ENCODE measurements at places on chromosomes 16 and 17.

- no peak for DNase-seq
Observed at GRCh38 chr17:29620271-29620670, 2.4 kb downstream of the CORO6 start.

DNA sequence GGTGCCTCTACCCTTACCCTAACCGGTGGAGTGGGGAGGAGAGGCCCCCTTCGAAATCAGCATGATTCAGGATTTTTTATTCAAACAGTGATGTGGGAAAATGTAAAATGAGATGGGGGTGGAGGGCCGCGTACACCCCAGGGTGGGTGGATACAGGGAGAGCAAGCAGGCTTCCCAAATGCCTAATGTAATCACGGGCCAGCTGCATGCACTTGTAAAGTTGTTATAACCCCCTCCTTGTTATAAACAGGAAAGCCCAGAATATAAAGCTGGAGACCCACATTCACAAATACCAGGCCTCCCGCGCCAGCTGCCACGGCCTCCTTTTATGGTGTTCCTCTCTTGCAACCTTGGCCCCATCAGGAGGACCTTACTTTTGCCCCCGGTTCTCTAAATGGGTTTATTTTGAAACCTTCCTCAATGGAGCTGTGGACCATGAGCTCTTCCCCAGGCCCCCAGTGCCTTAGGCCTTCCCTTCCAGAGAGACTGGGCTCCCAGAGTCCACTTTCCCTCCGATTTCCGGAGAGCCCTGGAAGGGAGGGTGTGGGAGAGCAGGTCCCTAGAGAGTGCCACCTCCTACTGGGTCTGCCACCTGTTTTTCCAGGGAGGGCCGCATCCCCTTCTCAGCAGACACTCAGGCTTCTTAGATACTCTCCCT, 906 bp upstream of the FOXL1 start:
- DNase-seq, result no peak

DNA sequence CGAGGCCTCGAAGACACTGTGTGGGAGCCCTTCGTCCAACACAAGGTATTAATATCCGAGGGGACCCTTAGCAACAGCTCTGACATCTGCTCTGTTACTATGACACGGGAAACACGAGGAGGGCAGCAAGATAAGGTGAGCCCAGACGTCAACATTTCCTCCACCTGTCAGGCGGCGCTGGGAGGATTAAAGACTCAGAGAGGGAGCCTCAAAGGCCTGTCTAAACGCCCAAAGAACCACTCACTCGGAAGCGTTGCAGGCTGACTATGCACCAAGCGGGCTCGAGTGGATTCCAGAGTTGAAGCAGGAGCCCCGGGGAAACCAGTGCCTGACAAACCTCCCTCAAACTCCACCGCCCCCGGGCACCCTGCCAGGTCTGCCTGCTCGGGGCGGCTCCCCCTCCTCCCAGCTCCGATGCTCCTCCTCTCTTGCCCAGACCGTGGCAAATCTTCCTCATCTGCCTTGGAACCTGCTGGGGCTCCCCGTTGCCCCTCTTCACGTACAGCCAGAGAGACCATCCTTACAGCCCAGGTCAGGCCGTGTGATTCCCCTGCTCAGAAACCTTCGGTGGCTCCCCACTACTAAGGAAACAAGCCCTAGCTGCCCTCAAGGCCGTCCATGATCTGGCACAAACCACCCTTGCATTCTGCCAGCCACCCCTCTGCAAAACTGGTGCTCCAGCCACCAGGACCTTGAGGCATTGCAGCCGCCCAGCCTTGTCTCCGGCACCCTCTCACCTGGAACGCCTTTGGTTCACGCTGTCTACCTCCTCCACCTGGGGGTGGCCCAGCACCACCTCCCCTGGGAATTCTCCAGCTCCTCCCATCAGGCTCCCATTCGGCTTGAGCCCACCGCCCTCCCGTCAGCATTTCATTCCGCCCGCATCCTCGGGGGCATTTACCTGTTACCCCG, 16.2 kb downstream of the RPH3AL start:
- DNase-seq, result peak; percentile 50

- no peak for DNase-seq
Observed at GRCh38 chr17:78992542-78993212, 13.0 kb upstream of the LGALS3BP start.

DNA sequence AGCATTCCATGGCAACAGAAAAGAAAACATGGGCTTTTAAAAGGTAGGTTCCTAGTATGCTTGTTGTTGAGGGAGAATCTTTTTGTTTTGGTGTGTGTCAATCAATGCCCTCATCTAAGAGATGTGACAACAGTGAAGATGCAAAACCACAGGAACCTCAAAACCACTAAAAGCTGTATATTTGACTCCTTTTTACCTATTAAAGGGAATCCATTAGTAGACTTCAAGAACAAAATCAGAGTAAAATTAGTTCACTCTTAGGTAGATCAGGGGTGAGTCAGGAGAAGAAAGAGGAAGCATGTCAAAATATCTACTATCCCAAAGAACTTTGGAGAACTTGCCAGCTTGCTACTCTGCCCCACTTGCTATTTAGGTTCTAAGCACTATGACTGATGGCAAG, 89.1 kb downstream of the CDK5R1 start:
- no peak for DNase-seq

DNA sequence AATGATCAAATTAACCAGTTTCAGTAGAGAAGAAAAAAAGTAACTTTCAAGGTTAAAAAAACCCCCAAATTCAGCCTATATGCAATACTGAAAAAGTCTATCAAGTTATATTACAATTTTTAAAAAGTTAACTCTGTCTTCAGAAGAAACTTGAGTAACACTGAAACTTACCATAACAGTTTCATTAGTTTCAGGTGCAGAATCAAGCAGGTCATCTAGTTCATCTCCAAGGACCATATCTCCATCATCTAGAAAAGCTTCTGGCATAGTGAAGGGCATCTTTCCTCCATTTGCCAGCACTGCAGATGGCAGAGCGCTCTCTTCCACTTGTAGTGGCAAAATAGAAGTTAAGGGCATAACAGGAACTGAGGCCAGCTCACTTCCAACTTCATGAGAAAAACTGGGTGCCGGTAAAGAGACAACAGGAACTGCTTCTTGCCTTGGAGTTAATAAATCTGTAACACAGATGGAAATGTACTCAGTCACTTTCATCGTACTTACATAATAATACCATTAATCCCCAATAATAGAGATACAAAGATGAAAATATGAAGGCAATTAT, 22.9 kb downstream of the ZC3H7A start:
- no peak for DNase-seq
